SJSA1 (cell line): ENCODE measurements at places on chromosomes 5 and 9. TPM values are rescaled to one million over a fixed set of nuclear protein-coding genes. Genes with fewer than 3 reads are reported as not detected.

Gene LRRC14B
- not detected in 2 replicates for total RNA-seq

DNA sequence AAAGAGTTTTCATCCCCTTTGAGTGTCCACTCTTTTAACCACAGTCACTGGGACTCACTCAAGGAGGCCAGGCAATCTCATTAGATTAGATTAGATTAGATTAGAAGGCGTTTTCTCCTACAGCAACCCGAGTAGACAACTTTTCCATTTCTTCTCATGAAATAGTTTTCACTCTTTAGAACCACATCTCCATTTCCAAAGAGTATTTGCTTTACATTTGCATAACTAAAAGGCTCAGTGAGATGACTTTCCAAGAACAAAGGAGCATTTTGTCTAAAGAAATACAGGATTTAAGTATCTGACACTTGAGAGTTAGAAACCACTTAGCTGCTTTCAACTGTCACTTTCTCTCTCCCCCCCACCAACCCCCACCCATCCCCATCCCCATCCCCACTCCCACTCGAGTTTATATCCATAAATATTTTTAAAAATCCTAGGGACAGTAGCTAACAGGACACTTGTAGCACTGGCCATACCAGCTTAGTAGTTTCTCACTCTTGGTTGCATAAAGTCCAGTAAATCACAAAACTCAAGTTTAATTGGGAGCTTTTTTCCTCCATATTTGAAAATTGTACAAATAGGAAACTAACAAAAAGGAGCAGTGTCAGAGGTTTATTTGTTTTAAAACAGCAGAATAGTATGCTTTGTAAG is 2202.9 kb upstream of the WWC1 start:
- no peak for DNase-seq

GRCh38 chr5:66596636-66597182 is 516 bp downstream of the MAST4 start:
- DNase-seq = no peak

DNA sequence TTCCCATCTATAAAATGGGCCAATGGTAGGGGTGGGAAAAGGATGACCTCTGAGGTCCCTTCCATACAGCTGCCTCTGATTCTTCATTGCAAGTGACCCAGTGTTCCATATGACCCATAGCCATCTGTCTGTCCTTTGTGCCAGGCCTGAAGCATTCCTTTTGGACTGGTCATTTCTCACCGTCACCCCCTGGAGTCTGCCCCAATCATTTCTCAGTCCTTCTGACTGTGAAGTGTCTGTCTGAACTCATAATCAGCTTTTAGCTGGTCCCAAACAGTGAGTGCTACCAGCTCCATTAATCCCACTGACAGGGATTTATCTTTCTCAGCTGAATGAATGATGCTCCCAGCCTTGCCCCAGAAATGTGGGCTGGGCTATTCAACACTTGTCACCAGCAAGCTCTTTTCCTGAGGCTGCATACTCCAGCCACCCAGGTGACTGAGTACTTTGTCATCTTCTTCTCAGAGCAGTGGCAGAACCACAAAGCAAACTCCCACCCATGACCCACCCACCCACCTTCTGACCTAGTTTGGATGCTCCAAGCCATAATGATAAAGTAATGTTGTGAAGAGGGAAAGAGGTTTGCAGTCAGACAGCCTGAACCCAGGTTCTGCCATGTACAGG is 37.4 kb downstream of the KCNIP1 start:
- no peak for DNase-seq

GRCh38 chr5:111548992-111549649 is 36.8 kb upstream of the STARD4 start:
- peak; percentile 21 for DNase-seq

- no peak for DNase-seq
Observed at GRCh38 chr9:134301387-134302129, 24.7 kb upstream of the RXRA start.

DNA sequence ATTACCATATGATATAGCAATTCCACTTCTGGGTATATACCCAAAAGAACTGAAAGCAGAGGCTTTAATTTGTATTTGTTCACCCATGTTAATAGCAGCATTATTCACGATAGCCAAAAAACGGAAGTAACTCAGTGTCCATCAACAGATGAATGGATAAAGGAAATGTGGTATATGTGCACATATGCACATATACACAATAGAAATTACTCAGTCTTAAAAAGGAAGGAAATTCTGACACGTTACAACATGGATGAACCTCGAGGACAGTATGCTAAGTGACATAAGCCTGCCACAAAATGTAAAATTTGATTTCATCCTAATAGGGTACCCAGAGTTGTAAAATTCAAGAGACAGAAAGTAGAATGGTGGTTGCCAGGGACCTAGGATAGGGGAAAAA is 54.9 kb downstream of the NUP155 start:
- DNase-seq = no peak
